Heart right ventricle (tissue), 16 donors: ENCODE measurements at places on chromosomes 4 and X. TPM values are rescaled to one million over a fixed set of nuclear protein-coding genes. Genes with fewer than 3 reads are reported as not detected.

GRCh38 chr4:70721747-70722146 is at the start of gene RUFY3:
TSS of gene RUFY3 (plus strand) at chr4:70721964. CDS start at chr4:70722574, 610 bp downstream.
- no peak for DNase-seq

DNA sequence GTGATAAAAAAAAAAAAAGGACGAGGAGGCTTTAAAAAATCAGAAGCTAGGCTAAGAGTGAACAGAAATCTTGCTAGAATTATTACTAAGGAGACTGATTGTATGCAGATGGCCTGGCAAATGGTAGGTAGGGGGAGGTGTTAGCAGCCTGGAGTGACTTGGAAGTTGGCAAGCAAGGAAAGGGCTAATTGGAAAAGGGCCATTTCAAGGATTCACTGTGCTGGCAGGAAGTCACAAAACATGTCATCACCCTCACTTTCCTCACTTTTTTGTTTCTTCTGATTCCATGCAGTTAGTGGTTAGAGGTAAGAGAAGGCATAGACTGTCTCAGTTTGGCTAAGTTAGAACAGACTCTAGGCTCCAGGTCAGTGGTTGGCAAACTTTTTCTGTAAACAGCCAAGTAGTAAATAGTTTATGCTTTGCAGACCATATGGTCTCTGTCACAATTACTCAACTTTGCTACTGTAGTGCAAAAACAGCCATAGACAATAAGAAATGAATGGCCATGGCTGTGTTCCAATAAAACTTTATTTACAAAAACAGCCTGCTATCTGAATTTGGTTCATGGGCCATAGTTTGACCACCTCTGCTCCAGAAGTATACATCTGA is 646.5 kb upstream of the ACTRT1 start:
- DNase-seq, result no peak

DNA sequence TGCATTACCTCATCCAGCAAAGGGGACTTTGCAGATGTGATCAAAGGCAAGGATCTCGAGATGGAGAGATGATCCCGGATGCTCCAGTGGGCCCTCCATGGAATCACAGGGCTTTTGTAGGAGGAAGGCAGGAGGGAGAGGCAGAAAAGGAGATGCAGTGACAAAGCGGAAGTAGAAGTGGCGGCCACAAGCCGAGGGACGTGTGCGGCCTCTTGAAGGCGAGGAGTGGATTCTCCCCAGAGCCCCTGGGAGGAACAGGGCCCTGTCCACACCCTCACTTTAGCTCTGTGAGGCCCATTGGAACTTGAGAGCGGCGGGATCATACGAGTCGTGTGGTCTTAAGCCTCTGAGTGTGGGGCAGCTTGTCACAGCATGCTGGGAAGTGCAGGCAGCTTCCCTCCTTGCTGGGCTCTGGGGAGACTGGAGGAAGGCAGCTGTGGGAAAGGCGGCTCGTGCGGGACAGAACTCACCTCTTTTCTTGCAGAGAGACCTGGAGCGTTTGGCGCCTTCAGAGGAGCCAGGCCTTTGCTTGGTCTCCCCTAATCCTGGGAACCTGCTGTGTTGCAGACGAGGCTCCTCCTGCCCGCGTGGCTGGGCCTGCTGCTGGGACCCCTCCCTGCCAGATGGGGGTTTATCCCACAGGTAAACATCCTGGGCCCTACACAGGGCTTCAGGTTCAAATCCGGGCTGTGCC is 10.2 kb downstream of the SH3TC1 start:
- DNase-seq, result peak; percentile 3

- DNase-seq, result no peak
These were observed 152.6 kb downstream of the MID1 start for GRCh38 chrX:10467793-10468192.

- DNase-seq, result peak; percentile 84
These were observed 22.8 kb downstream of the CTBP1 start for GRCh38 chr4:1226144-1226481.

GRCh38 chr4:143127621-143128020 is 57.1 kb upstream of the USP38 start:
- no peak for DNase-seq

The SLC25A4 gene
- 1,762 TPM for total RNA-seq

The NSUN7 gene
- total RNA-seq, result not detected

The GLRA2 gene
- total RNA-seq, result not detected

The DCHS2 gene
- not detected for total RNA-seq
